Activated CD4-positive, alpha-beta T cell treated with anti-CD3 and anti-CD28 coated beads, Interleukin-2, amount 50 U/mL, for 48 hours (primary cell): ENCODE measurements at places on chromosomes 3 and 15.

- peak; percentile 60 for DNase-seq
Observed at GRCh38 chr3:128426128-128426921, 40.4 kb downstream of the DNAJB8 start.

- DNase-seq, result no peak
Observed at GRCh38 chr15:38073178-38073946, 138.9 kb downstream of the TMCO5A start.

DNA sequence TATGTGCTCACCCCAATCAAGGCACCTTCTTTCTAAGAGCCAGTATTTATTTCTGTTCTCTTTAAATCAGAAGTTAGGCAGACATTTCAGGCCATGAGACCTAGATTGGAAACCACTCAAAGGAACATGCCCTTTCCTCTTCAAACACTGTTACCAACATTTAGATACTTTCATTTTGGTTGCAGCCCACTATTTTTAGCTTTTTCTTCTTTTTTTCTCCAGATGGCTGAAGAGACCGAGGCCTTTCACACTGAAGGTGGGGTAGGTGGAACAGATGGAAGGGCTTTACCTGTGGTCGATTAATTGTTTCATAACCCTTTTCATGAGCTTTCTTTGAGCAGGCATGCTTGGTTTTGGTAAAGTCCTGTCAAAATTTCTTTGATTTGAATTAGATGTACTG lies 10.9 kb upstream of the LZTFL1 start:
- no peak for DNase-seq

DNA sequence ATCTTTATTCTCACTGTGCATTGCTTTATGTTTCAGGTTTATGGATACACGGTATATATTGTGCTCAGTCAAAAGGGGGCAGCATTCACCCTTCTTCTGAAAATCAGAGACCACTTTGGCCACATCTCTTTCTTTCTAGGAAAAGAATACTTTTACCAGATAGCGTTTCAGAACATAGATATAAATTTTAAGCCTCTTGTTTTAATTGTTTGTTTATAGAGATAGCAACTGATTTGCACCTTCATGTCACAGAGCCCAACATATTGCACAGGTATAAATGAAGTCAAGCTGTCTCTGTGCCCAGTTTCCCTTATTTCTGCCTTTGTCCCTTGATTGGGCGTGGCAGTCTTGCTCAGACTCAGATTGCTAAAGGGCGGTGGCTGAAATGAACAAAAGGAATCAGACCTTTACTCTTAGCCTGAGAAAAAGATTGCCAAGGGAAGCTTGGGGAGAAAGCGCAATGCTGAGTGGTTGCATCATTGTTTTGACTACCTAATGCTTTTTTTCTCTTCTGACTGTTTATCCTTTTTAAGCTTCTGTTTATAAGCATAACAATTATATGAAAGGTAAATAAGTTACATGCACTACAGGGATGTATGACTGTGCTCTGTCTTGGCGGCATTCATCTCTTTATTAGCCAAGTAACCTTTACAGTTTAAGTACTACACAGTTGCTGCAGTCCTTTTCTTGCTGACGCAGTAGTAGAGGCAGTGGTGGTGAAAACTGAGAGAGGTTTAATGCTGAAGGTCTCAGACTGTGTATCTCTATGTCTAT lies 70.8 kb upstream of the ZBTB20 start:
- DNase-seq, result no peak

DNA sequence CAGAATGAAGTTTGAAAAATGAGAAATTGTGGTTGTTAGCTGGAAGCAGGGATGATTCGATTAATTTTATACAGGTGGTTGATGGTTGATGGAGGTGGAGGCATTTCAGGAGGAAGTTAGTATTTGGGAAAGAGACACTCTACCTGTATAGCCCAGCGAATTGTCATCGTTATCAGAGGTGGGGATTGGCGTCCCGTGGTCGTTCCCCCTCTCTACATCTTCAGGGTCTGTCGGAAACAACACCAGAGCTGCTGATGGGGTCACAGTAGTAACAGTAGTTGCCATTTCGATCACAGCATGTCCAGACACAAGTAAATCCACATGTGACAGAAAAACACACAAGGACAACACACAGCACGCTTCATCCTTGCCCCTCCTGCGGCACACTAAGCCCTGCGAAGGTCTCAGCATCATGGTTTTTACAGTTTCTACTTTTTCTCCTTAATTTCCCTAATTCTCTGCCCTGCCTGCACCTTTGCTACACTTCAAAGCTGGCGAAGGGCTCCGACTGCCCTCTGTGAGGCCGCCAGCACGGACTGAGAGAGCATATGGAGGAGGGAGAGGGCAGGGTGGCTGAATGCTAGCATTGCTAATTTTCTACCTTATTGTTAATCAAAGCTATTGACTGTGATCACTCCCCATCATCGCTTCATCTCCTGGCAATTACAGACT lies 642.3 kb downstream of the ROBO1 start:
- DNase-seq, result no peak

DNA sequence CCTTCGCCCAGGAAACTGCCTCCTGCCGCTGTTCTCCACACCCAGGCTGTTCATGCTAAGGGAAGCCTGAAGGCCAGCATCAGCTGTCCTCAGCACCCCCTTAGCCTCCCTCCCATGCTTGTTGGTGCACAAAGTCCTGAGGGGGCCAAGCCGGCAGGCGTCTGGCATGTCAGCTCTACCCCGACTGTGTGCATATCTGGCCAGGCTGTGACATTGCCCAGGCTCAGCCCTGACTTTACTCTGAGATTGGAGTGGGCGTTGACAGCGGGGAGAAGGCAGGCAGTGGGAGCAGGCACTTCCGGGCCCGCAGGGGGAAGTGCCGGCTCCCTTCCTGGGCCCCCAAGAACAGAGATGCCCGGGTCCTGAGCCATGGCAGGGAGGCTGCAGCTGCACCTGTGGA lies 492.2 kb downstream of the AGBL1 start:
- no peak for DNase-seq

GRCh38 chr15:79071901-79072300 lies 18.7 kb downstream of the RASGRF1 start:
- no peak for DNase-seq

- DNase-seq, result peak; percentile 47
Observed at GRCh38 chr15:62742409-62743171, 300.0 kb upstream of the TPM1 start.

- no peak for DNase-seq
Observed at GRCh38 chr3:57783186-57784088, 27.3 kb downstream of the SLMAP start.

DNA sequence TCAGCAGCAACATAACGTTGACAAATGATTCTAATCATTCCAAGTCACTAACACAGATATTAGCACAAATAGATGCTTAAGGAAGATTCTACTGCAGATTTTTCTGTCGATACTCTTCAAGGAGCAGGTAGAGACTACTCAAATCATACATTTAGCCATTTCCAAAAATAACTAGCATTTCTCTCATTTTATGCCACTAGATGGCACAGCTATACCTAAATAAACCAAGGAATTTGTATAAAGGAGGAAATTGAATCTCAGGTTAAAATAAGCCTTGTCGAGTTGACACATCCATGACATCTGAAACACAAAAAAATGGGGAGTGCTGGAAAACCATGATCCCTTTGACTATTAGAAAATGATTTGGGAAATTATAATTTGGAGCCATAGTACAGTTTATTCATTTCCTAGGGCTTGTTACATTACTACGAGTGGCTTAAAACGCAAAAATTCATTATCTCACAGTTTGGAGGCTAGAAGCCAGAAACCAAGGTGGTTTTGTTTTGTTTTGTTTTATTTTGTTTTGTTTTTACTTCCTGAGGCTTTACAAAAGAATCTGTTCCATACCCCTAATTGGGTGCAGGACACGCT lies 59.5 kb upstream of the STRIT1 start:
- DNase-seq, result no peak

DNA sequence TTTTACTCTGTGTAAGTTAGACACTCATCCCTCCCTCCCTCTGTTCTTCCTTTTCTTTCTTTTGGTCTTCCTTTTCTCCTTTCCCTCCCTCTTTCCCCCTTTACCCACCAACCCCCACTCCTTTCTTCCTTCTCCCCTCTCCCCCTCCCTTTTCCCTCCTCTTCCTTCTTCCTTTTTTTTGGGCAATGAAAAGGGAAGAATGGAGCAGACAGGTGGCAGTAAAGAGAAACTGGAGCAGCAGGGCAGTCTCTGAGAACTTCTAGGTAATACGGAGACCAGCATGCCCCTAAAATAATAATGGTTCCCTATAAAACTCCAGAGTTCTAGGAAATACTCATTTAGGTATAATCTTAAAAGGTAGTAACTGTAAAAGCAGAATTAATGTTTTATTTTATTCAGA lies 11.4 kb upstream of the GPR171 start:
- DNase-seq, result no peak

- DNase-seq, result no peak
Observed at GRCh38 chr3:95399585-95399984, 1336.7 kb downstream of the NSUN3 start.

DNA sequence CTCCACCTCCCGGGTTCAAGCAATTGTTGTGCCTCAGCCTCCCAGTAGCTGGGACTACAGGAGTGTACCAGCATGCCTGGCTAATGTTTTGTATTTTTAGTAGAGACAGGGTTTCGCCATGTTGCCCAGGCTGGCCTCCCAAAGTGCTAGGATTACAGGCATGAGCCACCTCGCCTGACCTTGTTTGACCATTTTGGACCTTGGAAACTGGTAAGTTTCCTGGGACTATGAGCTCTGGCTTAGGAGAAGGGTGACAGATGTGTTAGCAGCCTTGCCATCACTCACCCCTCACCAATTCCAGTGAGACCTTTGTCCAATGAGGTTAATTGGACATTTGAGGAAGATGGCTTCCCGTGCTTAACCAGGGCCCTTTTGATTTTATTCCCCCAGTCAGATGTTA lies 19.9 kb downstream of the DNASE1L3 start:
- DNase-seq, result no peak

GRCh38 chr3:117486719-117487716 lies 777.4 kb downstream of the TUSC7 start:
- DNase-seq, result no peak

DNA sequence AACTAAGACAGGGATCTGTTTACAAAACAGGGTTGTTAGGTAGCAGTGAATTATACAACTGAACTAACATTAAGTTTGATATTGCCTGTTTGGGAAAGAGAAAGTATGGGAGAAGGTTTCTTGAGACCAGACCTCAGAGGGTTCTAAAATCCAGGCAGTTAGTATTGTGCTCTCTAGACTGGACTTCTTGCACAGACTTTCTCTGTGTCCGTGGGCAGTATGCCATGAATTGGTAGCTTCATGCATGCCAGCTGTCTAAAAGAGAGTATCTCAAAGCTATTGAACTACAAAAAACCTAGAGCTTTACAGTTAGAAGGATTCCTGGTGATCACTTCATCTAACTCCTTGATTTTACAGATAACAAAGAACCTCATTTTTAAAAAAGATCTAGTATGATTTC lies 12.5 kb downstream of the SAMD7 start:
- no peak for DNase-seq

DNA sequence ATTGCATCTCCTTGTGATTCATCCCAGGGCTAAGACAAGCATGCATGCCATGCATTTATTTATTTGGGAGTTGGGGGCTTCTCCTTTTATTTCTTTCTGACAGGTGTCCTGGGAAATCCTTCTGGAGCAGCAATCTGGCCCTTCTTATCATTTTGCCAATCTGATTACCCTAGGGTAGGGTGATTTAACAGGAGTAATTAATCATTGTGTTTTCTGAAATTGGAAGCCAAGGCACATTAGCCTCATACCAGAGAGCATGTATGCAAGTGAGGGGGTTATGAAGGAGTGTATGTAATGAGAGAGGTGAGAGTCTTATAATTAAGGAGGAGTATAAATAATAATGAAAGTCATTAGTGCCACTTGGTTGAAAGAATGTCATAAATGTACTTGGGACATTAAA lies 37.4 kb upstream of the ARPP21 start:
- DNase-seq, result no peak

GRCh38 chr15:26674467-26674866 lies 98.4 kb downstream of the GABRB3 start:
- DNase-seq, result no peak

GRCh38 chr15:34366271-34367065 lies 528 bp downstream of the LPCAT4 start:
- DNase-seq, result peak; percentile 66

GRCh38 chr3:179852142-179852905 lies 184.4 kb downstream of the PEX5L start:
- no peak for DNase-seq

- no peak for DNase-seq
Observed at GRCh38 chr3:193640165-193640715, 47.2 kb downstream of the OPA1 start.

DNA sequence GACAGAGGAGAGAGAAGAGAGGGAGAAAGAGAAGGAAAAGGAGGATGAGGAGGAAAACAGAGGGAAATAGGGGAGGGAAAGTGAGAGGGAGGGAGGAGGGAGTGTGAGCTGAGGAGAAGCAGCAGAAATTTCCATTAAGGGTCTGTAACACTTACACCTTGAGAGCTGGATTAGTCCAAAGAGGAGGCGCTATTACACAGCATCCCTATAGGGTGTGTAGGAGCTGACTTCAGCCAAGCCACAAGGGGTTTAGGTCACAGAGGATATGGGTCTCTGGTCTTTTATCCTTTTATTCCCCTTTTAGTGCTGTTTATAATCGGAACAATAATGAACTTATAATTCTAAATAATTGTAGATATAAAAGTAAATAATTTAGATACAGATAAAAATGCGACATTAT lies 230.4 kb downstream of the GABRG3 start:
- no peak for DNase-seq

- DNase-seq, result no peak
Observed at GRCh38 chr15:98745179-98745578, 96.8 kb downstream of the IGF1R start.

GRCh38 chr15:66775127-66776105 lies 73.4 kb downstream of the SMAD6 start:
- no peak for DNase-seq

- DNase-seq, result no peak
Observed at GRCh38 chr3:24136624-24137310, 191.7 kb downstream of the NR1D2 start.

- DNase-seq, result no peak
Observed at GRCh38 chr3:55013145-55013925, 85.5 kb upstream of the LRTM1 start.

- DNase-seq, result no peak
Observed at GRCh38 chr3:171379281-171379680, 80.9 kb downstream of the TNIK start.

DNA sequence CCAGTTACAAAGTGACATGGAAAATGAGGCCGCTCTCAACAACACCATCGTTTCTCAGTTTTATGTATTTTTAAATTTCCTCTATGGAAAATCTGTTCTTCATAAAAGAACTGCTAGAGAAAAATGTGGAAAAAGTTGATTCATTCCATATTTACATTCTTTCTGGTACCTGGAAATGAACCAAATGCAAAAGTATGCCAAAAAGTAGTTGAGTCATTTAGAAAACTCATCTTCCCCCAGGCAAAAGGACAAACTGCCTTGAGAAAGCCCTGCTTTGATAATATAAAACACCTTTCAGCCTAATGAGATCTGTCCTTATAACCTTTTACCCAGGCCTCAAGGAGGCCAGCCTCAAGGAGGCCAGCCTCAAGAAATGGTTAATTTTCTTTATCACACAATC lies 283.0 kb upstream of the VEPH1 start:
- DNase-seq, result no peak

- no peak for DNase-seq
Observed at GRCh38 chr3:125394406-125394805, 19.3 kb upstream of the ZNF148 start.
